Activated CD8-positive, alpha-beta memory T cell treated with anti-CD3 and anti-CD28 coated beads for 1 hour (primary cell): ENCODE measurements at places on chromosomes 13 and 19.

- no peak for DNase-seq
These were observed 1856.1 kb downstream of the OLFM4 start for GRCh38 chr13:54884682-54885081.

GRCh38 chr13:32595306-32595705 lies 9.1 kb downstream of the PDS5B start:
- DNase-seq = no peak

DNA sequence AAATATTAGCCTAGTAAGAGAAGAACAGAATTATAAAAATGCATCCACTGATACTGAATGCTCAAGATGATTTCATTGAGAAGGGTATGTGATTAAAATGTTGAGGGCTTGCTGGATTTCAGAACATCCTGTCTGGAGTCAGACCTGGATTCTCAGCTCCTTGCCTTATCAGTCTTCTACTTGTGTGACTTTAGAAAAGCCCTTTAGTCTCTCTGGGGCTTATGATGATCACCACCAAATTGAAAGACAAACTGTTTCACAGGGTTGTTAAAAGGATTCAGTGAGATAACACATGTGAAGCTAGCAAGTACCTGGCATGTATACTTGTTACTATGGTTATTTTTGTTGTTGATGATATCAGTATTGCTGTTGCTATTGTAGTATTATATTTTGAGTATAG lies 118.4 kb downstream of the GPC6 start:
- DNase-seq = no peak

- DNase-seq = no peak
These were observed 14.3 kb downstream of the ZBTB7A start for GRCh38 chr19:4052114-4052992.

DNA sequence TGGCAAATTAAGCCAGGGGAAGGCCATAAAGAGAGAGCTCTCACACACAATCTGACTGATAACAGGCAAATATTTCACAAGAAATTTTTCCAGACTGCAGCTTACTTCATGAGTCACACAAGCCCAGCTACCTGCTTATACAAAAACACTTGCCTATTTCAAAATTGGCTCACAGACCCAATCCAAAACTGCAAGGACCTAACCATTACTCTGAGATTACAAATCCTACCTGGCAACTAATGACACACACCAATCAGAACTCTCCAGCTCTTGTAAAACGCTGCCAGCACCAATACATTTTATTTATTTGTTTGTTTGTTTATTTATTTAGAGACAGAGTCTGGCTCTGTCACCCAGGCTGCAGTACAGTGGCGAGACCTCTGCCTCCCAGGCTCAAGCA lies 18.1 kb upstream of the ZFP82 start:
- DNase-seq = no peak

GRCh38 chr19:940591-941291 lies 14.9 kb downstream of the ARID3A start:
- peak; percentile 60 for DNase-seq

DNA sequence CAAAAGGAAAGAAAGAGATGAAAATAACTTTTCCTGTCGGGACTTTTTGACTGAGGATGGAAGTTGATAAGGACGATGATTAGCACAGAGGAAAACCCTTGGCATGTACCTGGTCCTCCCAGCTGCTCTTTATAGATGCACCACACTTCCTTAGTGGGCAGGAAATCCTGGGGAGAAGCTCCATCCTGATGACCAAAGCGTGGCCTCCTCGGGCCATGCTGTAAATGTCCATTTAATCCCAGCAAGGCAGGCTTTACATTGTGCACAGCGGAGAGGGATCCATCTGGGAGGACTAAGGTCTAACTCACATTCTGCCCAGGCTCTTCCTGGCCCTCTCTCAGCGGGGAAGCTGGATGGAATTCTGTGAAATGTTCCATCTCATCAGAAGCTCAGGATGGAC lies 113.5 kb downstream of the COL4A2 start:
- no peak for DNase-seq

GRCh38 chr19:1566392-1567115 lies 1.6 kb downstream of the MEX3D start:
- DNase-seq = no peak

GRCh38 chr19:53594811-53595509 lies 36.8 kb upstream of the DPRX start:
- no peak for DNase-seq

DNA sequence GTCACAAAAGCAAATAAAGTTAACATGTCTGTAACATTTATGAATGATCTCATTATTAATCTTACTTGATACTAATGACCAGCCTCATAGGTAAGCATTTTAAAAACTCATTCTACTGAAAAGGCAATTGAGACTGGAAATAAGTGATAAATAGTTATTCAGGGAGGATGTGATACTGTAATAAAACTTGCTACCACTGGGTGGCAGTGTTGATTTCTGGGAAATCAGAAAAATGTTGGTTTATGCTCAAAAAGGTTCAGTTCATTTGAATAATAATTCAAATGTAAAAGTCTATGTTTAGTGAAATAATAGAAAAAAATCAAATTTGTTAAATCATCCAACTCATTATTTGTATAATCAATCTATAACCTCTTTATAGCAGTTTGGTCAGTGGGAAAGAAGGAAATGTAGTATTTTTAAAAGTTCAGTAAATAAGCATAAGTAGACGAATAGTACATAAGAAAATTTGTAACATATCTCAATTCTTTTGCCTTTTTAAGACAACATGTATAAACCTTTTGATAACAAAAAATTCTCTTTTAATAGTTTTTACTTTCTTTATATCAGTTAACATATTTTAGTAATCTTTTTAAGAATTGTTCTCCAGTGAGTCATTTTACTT lies 9.6 kb downstream of the ABHD13 start:
- DNase-seq = no peak

DNA sequence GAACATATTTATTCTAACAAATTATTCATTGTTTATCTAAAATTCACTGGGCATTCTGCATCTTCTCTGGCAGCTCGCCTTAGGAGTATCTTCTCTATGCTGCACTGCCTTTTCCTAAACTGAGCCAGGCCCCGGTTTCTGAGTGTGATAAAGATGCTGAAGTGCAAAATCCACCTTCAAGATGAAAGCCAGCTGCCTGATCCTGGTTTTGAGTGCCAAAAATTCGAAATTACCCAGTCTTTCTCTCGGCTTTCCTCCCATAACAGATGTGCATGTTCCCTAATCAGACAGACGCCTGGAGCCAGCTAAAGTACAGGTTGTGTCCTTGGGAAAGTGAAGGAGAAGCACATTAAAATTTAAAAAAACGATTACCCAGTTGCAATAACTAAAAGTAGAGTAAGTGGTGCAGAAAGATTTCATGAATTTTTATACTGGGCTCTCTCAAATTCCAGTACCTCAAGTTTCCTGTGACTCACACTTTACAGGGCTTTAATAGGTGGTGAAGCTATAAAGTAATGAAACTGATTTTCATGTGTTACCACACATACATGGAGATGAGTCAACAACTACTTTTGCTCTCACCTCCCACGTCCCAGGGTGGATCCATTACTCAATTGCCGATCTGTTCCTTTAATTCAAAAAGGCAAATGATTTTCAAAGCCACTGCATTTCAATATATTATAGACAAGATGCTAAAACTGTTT lies 65.0 kb upstream of the GTF2F2 start:
- no peak for DNase-seq

GRCh38 chr13:93307651-93308050 lies 81.0 kb downstream of the GPC6 start:
- DNase-seq = no peak

- DNase-seq = peak; percentile 8
These were observed 366.4 kb downstream of the KLF12 start for GRCh38 chr13:73767747-73768315.

DNA sequence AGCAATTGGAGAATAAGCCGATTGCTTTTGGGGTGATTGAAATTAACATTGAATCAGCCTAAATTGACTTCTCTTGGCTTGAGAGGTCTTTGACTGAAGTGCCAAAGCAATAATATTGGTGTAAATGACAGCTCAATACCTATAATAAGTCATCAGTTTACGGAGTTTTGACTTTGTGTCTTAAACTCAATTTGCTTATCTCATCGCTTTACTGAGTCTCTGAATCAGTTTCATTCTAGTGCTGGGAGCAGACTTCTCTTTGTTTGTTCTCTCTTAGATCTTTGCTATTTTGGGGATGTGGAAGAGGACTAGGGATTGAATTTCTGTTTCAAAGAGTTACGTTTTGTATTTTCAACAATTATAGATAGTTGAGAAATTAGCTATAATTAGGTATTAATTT lies 7.1 kb downstream of the RFC3 start:
- DNase-seq = no peak

DNA sequence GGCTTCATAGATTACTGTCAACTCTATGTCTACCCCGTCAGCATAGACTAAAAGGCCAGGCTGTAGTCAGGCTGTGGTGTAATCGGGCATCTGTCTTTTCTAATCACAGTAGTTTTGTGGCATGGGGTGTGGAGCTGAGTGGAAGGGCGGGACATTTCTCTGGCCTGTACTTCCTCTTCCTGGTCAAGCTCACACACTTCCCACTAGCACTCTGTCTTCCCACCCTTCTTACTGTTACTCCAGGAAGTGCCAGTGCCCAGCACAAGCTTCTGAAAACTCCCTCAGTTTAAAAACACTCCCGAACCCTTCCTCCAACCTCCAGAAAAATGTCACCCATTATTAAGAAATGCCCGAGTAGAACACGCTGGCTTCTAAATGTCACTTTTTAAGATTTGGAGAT lies 229.8 kb downstream of the KLF5 start:
- DNase-seq = no peak

DNA sequence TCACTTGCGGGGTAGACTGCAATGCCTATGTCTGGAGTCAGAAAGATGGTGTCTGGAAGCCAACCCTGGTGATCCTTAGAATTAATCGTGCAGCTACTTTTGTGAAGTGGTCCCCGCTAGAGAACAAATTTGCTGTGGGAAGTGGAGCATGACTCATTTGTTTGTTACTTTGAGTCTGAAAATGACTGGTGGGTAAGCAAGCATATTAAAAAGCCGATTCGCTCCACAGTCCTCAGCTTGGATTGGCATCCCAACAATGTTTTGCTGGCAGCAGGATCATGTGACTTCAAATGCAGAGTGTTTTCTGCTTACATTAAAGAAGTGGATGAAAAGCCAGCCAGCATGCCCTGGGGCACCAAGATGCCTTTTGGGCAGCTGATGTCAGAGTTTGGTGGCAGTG lies 9.5 kb upstream of the ERVV-1 start:
- DNase-seq = no peak

DNA sequence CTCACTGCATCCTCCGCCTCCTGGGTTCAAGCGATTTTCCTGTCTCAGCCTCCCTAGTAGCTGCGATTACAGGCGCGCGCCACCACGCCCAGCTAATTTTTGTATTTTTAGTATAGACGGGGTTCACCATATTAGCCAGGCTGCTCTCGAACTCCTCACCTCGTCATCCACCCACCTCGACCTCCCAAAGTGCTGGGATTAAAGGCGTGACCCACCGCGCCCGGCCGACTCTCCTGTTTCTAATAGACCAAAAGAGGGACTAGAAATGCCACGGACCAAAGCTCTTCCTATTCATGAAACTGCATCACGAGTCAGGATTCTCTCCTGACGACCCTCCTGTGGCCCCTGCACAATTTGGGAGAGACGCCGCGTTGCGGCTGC lies 563 bp downstream of the ZNF43 start:
- no peak for DNase-seq

- no peak for DNase-seq
These were observed 624 bp downstream of the SAFB start for GRCh38 chr19:5623397-5624017.

DNA sequence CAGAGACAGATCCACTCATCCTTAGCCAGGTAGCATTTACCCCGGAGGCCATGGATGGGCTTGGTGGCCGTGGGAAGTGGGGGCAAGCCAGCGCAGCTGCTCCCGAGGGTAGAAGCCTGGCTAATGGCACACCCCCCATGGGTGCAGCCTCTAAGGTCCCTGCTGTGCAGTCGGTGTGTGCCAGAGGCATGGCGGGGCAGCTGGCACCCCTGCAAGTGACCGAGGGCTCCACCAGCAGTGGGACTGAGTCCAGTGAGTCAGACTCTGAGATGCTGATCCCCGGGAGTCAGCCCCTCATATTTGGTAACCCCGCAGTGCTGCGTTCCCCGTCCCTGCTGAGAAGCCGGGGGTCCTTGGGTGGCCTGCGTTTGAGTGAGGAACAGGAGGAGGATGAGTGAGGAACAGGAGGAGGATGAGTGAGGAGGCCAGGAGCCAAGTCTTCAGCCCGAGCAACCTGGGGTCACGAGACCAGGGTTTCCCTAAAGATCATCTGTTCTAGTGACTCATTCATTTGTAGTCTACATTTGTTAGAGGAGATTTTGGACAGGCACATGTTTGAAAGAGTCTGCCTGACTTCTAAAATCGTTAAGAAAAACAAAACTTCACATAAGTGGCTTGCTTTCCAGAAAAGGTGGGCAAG lies 180.7 kb downstream of the STK24 start:
- DNase-seq = no peak

DNA sequence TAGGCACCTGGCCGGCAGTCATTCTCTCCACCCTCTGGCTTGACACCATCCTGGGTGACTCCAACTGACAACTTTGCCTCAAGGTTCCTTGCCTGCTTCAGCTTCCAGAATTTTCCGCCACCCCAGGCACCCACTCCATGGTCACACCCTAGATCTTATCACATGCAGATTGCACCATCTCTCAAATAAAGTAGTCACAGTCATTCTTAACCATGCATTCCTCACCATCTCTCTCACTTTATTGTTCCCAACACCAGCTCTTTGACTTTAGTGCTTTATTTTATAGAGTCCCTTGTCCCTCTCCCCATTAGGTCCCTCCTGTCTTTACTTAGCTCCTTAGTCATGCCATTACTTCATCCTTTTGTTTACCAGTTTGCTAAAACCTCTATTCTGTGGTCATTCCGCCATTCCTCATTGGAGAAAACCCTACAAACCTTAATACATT lies 351.7 kb downstream of the SPRY2 start:
- DNase-seq = no peak

- no peak for DNase-seq
These were observed 2.0 kb downstream of the GJB2 start for GRCh38 chr13:20190481-20191310.

- no peak for DNase-seq
These were observed 42.6 kb upstream of the AMER2 start for GRCh38 chr13:25214491-25215252.

DNA sequence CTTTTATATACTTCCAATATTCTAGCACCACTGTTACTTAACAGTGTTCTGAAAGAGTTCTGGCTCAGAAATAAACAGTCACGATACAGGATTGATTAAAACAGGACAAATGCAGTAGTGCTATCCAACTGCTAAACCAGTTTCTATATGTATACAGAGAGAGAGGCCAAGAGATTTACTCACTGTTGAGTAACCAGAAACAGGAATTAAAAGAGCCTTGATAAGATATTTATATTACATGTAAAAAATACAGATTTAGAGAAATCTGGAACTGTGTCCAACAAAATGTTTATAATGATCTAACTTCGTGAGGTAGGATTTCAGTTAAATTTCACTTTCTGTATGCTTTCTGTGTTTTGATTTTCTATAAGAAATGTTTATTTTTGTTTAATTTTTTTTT lies 116.6 kb downstream of the CDK8 start:
- DNase-seq = no peak

- no peak for DNase-seq
These were observed 11.2 kb upstream of the IL4I1 start for GRCh38 chr19:49907745-49908446.

- no peak for DNase-seq
These were observed 99.4 kb downstream of the ZMYM2 start for GRCh38 chr13:20057963-20058362.
